ENCODE measurements at places on chromosomes 16 and 17. TPM values are rescaled to one million over a fixed set of nuclear protein-coding genes. Genes with fewer than 3 reads are reported as not detected.

DNA sequence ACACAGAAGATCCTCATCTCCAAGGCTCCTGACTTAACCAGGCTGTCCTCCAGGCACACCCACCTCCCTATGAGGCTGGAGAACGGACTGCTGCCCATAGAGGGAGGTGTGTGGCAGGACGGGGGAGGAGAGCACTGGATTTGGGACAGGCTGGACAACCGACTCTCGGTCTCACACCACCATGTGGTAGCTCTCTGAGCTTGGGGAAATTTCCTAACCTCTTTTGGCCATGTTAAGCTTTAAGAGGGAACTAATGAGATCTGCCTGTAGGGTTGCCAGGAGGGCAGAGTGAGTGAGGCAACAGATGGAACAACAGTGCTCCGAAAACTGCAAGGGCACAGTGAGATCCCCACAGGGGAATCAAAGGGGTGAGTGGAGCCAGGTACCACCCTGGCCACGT is 32.7 kb downstream of the RHBDL3 start:
- no peak for DNase-seq

GRCh38 chr17:73191443-73192205 is 1.2 kb upstream of the COG1 start:
- peak; percentile 65 for DNase-seq

DNA sequence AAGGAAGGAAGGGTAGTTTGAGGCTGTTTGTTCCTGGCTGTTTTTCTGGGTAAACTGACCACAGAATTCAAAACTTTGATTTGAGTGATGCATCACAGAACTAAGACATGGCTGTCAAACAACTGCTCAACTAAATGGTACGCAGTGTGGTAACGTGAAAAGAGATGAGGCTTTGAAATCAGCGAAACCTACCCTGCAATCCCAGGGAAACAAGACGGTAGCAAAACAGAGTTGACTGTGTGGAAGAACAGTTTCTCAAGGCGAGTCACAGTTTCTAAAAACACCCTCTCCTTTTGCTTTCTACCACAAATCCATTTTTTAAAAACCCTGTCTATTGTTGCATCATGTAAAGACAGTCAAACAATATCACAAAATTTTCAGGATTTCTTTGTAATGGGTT is 156.0 kb upstream of the MAF start:
- DNase-seq: no peak

LRRC37A3 gene
- 10.8 TPM for total RNA-seq

GRCh38 chr17:671076-671762 is 43.4 kb downstream of the VPS53 start:
- DNase-seq: no peak

- no peak for DNase-seq
These were observed 15.1 kb downstream of the ETV4 start for GRCh38 chr17:43531082-43531378.

Data from lower lobe of right lung (tissue), 2 donors.